ENCODE measurements at places on chromosomes 4 and X. TPM values are rescaled to one million over a fixed set of nuclear protein-coding genes. Genes with fewer than 3 reads are reported as not detected.
A peak's percentile ranks its signal among the peaks of the same experiment; 100 is the strongest.

The WDR44 gene
- 24.1 TPM for total RNA-seq

The DRP2 gene
- 0.08 TPM for total RNA-seq

The TMEM31 gene
- not detected for total RNA-seq

The PF4V1 gene
- not detected for total RNA-seq

The SMAD1 gene
- 0.73 TPM for total RNA-seq

The RAB39B gene
- total RNA-seq, result 16.5 TPM

The FAM47E gene
- 0.64 TPM for total RNA-seq

The SULT1B1 gene
- total RNA-seq, result 5.7 TPM

The DCX gene
- total RNA-seq, result not detected

The FDCSP gene
- not detected for total RNA-seq

The ATP1B4 gene
- total RNA-seq, result not detected

GRCh38 chrX:131322651-131323050, 33.5 kb upstream of the IGSF1 start:
- no peak for DNase-seq

GRCh38 chr4:176475067-176475466, 155.3 kb downstream of the SPCS3 start:
- DNase-seq, result no peak

DNA sequence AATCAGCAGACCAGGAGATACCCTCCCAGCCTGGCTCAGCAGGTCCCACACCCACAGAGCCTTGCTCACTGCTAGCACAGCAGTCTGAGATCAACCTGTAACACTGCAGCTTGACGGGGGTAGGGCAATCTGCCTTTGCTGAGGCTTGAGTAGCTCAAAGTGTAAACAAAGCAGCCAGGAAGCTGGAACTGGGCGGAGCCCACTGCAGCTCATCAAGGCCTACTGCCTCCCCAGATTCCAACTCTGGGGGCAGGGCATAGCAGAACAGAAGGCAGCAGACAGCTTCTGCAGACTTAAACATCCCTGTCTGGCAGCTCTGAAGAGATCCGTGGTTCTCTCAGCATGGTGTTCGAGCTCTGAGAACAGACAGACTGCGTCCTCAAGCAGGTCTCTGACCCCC, 15.1 kb upstream of the GABRA2 start:
- no peak for DNase-seq

- no peak for DNase-seq
Observed at GRCh38 chrX:50812995-50813842, 775 bp downstream of the SHROOM4 start.

GRCh38 chrX:49071877-49072711, 1.7 kb downstream of the PRAF2 start:
- no peak for DNase-seq

DNA sequence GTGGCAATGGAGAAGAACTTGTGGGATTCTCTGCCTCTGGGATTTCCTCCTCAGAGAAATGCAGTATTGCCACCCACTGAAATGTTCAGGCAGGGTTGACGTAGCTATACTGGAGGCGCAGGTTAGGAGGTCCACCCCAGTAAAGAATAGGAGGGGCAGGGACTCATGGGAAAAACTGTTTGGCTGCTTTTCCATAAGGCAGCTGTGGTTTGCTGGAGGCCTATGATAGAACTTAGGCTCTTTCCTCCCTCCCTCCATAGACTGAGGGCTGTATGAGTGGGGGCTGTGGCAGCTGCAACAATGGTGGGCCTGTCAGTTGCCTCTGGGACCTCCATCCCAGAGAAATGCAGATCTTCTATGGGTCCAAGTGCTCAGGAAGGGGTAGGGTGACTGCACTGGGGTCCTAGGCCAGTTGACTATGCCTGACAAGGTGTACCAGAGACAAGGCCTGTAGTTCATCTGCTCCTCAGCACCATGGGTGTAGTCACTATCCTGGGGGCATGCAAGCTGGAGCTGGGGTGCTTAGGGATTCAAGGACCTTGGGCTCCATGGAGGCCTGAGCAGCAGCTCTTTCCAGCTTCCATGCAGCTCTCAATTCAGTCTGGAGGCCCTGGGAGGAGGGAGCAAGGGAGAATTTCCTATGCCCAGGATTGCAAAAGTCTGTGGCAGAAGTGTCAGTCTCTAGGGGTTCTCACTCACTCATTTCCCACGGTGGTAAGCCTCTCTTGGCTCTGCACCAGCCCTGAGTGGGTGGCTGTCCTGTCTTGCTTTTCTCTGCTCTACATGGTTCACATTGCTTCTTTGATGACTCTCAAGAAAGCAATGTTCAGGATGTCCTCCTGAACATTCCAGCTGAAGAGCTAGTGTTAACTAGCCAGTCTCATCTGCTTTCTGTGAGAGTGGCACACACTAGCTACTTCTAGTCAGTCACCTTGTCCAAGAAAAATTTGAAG, 353.0 kb downstream of the IDS start:
- no peak for DNase-seq

DNA sequence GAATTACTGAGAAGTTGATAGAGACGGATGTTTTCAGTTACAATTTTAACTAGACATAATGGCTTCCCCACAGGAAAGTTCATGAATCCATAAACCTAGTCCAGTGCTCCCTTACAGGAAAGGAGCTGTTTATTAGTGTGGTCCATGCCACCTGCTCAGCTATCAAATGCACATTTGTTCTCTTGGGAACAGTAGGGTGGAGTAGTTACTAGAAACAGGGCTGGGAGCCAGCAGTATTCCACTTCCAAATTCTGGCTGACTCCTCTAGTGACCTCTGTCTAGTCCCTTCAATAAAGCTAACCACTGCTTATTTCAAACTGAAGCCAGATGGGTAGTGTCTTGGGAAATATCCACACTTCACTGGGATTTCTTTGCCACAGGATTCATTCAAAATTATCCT, 88.4 kb upstream of the TLL1 start:
- DNase-seq, result no peak

- no peak for DNase-seq
Observed at GRCh38 chr4:53189011-53189410, 176.8 kb downstream of the SCFD2 start.

- DNase-seq, result no peak
Observed at GRCh38 chr4:20723019-20723418, 22.8 kb downstream of the PACRGL start.

DNA sequence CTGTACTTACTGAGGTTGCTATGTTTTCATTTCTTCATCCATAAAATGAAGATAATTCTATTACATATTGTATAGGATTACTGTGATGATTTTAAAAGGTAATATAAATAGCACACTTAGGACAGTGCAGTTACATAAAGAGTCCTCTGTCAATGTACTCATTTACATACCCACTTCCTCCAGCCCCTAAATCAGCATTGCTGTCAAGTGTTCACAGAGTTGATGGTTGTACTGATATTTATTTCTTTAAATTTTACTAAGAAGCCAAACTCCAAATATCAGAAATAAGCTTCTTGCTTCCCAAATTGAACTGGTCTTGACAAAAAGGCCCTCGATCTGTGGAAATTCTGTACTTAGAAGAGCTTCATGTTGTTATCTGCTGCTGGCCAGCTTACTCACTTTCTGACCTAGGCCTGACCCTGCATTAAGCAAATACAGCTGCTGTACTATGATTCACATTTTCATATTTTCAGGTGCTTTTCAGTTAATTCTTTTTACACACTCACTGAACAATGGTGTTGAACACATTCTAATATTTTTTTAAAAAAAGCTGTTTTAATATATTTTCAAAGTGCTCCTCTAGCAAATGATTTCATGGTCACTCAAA, 259.6 kb downstream of the UNC5C start:
- DNase-seq, result no peak

GRCh38 chr4:1462768-1463075, 56.5 kb upstream of the NKX1-1 start:
- no peak for DNase-seq

DNA sequence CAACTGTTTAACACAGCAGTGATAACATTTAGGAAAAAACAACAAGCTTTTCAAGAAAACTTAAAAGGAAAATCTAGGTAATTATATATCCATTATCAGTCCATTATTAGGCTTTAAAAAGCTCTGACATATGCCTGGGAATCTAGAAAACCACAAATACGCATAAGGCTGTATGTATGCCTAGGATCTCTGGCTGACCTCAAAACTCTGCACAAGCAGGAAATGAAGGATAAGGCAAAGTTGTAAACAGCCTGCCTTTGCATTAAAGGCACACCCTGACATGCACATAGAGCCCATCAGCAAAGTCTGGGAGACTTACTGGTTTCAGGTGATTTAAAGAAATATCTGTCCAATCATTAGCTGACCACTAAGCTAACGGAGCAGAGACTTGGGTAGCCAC, 14.0 kb downstream of the TIMP1 start:
- DNase-seq, result no peak

- no peak for DNase-seq
Observed at GRCh38 chr4:186347743-186348142, 81.8 kb downstream of the F11 start.

DNA sequence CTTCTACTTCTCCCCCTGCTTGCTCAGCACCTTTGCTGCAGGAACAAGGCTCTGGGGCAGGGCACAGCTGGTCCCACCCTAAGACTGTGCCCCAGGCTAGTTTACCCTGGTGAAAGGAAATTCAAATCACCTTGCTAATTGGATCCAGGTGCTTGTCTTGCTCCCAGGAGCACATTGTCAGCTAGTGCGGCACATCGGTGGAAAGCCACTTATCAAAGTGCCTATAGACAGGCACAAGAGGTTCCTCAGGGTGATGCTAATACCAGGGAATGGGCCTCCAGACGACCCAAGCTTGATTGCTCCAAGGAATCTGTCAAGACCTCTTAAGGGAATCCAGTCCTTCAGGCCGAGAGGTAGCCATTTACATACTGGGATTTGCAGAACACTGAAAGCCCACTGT, 64.5 kb upstream of the PRPS1 start:
- no peak for DNase-seq

DNA sequence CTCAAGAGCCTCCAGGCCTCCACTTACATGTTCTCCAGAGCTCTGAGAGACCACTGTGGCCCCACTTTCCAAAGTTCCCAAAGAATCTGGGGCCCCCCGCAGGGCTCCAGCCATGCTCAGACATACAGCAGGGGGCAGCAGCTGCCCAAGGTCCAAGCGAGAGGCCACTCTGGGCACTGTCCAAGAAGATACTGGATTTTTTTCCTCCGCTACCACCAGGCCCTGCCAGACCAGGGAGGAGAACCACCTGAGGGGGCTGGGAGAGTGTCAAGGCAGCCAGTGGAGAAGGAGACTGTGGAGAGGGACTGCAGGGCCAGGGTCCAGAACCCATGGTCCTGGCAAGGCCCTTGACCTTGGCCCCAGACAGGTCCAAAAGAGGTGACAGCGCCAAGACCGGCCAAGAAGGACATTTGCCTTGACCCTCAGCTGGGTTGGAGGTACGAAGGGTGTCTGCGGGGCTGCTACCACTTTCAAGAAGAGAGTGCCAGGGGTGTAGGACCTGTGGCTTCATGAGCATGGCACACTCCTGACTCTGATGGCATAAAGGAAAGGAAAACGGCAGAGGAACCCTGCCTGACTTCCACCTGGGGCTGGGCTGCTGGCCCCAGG, 5.3 kb downstream of the EMD start:
- no peak for DNase-seq

- DNase-seq, result no peak
Observed at GRCh38 chrX:129626026-129626425, 28.7 kb downstream of the APLN start.

GRCh38 chr4:15805583-15806517, 27.7 kb downstream of the CD38 start:
- DNase-seq, result peak; percentile 53

- no peak for DNase-seq
Observed at GRCh38 chr4:189050643-189051042, 890.0 kb upstream of the FRG1 start.

GRCh38 chr4:68373513-68373912, 23.6 kb upstream of the YTHDC1 start:
- DNase-seq, result peak; percentile 62

- DNase-seq, result no peak
Observed at GRCh38 chrX:114599305-114599704, 15.4 kb downstream of the HTR2C start.

DNA sequence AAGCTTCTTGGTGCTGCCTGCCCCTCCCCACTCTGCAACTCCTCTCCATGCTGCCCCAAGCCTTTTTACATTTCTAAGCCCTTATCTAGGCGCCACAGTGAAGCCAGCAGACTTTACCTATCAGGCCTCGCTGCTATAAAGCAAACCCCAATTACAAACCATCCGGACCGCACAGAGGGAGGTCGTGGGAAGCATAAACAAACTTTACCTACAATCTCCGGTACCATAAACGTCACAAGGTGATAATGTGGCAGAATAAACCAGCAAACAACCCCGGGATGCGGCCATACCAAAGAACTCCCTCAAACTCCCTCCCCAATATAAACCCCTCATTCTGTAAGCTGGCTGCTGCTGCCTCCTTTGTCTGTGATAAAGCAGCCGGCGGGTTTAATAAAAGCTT, 54.0 kb upstream of the ZCCHC13 start:
- DNase-seq, result no peak

GRCh38 chrX:42954880-42955279, 176.9 kb upstream of the PPP1R2C start:
- DNase-seq, result no peak

- no peak for DNase-seq
Observed at GRCh38 chr4:127782025-127782274, 172 bp upstream of the HSPA4L start.

DNA sequence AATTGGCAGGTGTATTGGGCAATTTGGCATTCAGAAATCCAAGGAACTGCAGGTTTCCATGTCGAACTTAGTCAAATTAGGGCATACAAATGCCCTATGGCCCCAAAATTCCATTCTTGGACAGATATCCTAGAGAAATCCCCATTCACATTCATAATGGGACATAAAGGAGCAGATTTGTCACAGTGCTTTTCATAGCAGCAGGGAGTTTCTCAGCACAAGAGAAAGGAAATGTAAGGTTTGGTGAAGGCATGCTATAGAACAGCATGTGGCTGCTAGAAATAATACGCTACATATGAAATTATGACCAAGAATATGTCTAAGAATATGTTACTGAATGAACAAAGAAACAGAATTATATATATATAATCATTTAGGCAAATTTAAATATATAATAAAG, 437.5 kb upstream of the BOD1L1 start:
- DNase-seq, result no peak

GRCh38 chrX:77668391-77669237, 117.4 kb downstream of the ATRX start:
- no peak for DNase-seq
